ENCODE measurements at places on chromosomes 2 and 18. TPM values are rescaled to one million over a fixed set of nuclear protein-coding genes. Genes with fewer than 3 reads are reported as not detected.

The SUCLG1 gene
- 73.4 TPM for total RNA-seq

GRCh38 chr18:7637269-7637668, 70.2 kb downstream of the PTPRM start:
- no peak for DNase-seq

The POTEI gene
- total RNA-seq, result not detected

DNA sequence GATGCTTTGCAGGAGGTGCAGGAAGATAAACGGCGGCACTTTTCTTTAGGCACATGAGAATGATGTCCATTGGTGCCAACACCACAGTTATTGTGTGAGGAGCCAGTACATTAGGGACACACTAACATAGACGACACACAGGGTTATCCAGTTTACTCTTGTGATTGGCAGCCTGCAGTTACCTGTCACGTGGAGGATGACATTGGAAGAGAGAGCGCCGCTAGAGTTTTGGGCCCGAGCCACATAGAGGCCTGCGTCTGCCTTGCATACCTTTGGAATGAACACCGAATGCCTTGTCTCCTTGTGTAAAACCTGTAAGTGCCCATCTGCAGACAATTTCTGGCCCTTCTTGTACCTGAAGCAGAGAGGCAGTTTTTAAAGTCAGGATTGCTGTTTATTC, 26.9 kb upstream of the TTN start:
- DNase-seq, result no peak

DNA sequence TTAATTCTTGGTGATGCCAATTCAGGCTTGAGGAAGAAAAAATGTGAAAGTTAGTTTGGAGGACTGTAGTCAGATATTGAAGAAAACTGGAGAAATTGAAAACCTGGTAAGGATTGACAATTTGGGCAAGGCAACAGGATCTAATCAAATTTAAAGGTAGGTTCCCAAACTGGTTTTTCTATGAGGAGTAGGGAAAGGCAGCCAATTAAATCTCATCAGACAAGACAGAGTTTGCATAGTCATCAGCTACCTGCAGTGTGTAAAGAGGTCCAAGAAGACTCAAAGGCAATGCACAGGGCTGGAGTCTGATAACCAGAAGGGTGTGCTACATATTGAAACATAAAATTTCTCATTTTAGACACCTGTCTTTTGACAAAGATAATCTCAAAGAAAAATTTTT, 16.0 kb upstream of the CAB39 start:
- DNase-seq, result no peak

GRCh38 chr2:18598848-18599484, 9.6 kb upstream of the NT5C1B start:
- DNase-seq, result no peak

The NPPC gene
- not detected for total RNA-seq

DNA sequence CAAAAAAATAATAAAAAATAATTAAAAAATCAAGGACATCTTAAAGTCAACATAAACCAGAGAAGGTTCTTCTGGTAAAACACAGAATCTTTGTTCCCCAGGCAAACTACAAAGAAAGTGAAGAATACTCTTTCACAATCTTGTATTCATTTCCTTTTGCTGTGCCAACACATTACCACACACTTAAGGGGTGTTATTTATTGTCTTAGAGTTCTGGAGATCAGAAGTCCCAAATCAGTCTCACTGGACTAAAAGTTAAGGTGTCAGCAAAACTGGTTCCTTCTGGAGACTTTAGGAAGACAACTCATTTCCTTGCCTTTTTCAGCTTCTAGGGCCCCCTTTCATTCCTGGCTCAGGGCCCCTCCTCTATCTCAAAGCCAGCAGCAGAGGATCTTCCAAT, 12.2 kb upstream of the CAB39 start:
- no peak for DNase-seq

The CCDC74A gene
- 3.2 TPM for total RNA-seq

DNA sequence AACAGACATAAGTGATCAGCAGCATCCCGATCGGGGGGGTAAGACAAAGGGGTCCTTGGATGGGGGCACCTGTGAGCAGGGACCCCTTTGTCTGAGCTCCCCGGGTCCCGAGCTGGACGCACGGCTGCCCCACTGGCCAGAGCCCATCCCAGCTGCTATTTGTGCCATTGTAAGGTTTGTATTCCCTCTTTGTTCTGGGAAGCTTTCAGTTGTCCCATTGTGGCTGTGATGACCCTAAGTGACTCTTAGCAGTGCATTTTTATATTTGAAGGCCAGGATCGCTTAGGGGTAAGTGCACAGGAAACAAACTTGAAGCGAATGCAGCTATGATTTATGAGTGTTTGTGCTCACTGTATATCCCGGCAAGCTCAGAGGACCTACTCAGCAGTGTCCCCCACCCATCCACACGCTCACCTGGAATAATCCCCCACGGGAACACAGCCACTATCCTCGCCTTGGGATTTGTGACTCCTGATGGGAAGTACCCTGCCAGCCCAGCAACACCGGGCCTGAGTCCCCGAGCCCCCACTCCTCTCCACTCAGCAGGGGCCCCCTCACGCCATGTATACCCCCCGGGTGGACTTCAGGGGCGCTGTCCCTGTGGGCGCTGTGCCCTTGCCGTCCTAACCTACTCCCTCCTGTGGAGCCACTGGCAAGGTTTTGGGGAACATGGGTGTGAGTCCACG, 80.1 kb downstream of the MBP start:
- no peak for DNase-seq

DNA sequence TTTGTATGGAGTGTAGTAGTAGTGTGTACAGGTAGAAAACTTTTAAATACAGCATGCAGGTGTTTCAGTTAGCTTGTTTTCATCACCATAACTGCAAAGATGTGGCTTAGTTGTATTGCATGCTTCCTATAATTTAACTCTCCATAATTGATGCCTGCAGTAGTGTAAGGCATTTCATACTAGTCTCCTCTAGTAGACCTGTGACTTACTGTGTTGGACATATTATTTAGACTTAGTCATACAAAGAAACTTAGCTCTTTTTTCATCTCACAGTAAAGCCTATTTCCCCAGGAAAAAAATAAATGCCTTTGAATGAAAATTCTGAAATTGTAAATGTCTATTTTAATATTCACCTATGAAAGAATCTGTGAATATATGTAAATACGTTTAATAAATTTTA, 52.8 kb upstream of the TWSG1 start:
- no peak for DNase-seq

The NAT8 gene
- total RNA-seq, result not detected

DNA sequence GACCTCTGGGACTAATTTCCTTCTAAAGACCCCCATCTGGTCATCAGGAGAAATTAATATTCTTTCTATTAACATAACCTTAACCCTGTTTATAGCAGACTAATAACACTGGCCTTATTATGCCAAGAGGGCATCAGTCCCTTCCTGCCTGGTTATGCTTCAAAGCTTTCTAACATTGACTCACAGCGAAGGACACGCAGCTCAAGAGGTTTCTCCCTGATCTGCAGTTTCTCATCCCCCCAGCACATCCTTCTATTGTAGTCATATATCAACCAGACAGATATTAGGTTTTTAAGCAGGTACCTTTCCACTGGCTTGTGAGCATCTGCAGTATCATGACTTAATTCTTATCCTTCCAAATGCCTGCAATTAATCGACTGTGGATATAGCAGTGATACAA, 100.0 kb upstream of the CXCR4 start:
- DNase-seq, result no peak

- no peak for DNase-seq
These were observed 221.5 kb downstream of the ANKRD30B start for GRCh38 chr18:14969500-14969899.

- no peak for DNase-seq
These were observed 57.9 kb upstream of the ARHGAP15 start for GRCh38 chr2:143071185-143071876.

The SPC25 gene
- 52.2 TPM for total RNA-seq

DNA sequence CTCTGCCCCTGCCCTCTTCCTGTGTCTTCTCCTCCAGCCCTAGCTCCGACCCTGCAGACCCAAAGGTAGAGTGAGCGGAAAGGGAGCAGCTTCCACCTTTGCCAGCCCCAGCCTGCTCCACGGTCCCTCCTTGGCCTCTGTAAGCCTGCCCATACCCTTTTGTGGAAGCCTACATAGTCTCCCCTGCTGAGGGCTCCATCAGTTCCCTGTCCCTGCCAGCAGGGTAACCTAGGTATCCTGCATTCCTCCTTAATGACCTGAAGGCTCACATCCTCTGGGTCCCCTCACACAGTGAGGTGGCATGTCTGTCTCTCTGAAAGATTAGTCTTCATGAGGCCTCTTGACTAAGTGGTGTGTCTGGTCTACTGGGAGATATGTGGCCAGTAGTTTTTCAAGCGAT, 20.5 kb upstream of the ACKR3 start:
- no peak for DNase-seq

GRCh38 chr2:8550481-8550880, 131.4 kb upstream of the ID2 start:
- DNase-seq, result no peak

DNA sequence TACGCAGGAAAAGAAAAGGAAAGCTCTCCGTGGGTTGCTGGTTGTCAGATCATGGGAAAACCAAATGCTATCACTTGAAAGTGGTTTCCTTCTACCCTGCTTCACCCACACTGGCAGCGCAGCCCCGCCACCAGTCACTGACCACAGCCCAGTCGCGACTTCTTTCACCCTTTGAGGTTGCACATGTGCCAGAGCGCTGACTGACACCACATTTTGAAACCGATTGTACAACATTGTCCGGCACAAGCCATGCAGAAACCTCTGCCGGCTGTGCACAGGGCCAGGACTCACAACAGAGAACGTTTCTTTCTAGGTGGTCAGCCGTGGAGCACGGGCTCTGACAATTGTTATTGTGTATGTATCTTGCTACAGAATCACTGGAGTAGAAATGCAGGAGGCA, 827.2 kb upstream of the POU3F3 start:
- DNase-seq, result no peak

- DNase-seq, result no peak
These were observed 110.7 kb downstream of the ZEB2 start for GRCh38 chr2:144409241-144409640.

DNA sequence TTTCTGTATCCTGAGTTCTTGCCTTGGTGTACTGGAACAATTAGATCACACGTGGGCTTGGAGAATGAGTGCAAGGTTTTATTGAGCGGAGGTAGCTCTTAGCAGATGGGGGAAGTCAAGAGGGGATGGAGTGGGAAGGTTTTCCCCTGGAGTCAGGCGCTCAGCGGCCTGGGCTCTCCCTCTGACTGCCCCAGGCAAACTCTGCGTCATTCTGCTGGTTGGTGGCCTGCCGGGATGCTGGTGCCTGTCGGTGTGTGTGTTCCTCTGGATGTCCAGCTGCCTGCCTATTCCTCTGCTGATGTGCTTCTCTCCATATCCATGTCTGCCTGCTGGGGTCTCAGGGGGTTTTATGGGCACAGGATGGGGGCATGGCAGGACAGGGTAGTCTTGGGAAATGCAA, 111.0 kb downstream of the TRIB2 start:
- no peak for DNase-seq

- no peak for DNase-seq
These were observed 3.4 kb downstream of the MBP start for GRCh38 chr18:77129150-77129551.

- no peak for DNase-seq
These were observed 12.6 kb downstream of the SCN3A start for GRCh38 chr2:165191096-165191728.

The AOX1 gene
- total RNA-seq, result 0.22 TPM

- no peak for DNase-seq
These were observed 1531.9 kb upstream of the ACVR2A start for GRCh38 chr2:146312899-146313298.

All from activated CD4-positive, alpha-beta T cell treated with anti-CD3 and anti-CD28 coated beads, Interleukin-2, amount 10 ng/mL, durations not matched to agents 7 days and 5 days (primary cell).